Stimulated activated memory B cell treated with anti-CD40 and anti-IgM and Interleukin-4, amounts not matched to agents 10 μg/mL and 1 μg/mL and 100 μg/mL, for 72 hours (primary cell): ENCODE measurements at places on chromosomes 12 and 14.

DNA sequence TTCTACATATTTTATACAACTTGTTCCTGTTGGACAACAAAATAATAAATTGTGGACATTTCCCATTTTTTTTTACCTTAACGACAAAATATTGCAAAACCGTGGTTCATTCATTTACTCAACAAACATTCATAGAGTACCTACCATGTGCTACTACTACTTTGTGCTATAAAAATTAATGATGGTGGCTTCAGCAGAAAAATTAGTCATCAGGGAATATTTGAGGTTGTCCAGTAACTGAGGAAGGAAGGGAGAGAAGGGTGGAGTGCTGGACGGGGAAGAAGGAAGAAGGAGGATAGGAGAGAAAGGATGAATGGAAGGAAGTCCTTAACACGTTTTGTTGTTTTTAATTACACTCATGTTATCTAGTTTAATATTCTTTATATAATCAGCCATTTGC lies 53.7 kb downstream of the PPFIBP1 start:
- ATAC-seq = no peak

- no peak for ATAC-seq
Measured at GRCh38 chr12:1318327-1319031, 275.9 kb downstream of the FBXL14 start.

DNA sequence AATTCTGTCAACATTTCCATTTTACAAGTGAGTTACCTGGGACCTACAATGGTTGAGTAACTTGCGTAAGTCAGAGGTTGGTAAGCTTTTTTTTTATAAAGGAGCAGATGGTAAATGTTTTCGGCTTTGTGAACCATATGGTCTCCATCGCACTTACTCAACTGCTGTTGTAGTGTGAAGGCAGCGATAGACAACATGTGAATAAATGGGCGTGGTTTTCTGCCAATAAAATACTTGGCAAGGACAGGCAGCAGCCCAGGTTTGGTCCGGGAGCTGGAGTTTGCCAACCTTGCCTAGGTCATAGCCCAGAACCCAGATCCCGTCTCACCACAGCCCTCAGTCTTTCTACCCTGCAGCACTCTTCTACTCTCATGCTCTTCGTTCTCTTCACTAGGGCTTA lies 6.3 kb downstream of the DDX55 start:
- ATAC-seq = no peak

GRCh38 chr14:68166731-68167382 lies 347.3 kb downstream of the RAD51B start:
- no peak for ATAC-seq

DNA sequence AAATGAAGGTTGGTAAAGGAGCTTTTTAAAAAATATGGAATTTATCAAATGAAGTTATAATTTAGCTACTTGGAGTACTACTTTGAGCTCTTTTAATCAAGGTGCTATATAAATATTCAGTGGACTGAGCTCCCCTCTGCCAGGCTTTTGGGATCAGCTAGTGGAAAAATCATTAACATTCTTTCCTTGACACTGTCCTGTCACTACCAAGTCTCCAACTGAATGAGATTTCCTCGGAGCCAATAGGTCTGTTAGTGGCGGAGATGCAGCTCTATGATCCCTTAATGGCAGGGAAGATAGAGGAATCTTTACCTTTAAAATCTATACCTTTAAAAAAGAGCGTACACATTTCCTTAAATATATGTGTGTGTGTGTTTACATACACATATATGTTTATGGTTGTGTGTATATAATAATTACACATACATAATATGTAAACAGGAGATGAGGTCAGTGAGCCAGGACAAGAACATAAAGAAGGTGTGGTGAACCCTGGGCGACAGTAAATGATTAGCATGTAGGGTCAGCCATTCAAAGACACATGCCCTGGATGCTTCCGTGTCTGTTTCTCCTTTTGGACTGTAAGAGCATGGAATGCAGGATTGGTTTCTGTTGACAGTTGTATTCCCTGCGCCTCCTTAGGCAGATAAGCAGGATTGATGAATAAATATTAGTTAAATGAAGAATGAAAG lies 47.7 kb upstream of the ATP2A2 start:
- no peak for ATAC-seq

- no peak for ATAC-seq
Measured at GRCh38 chr14:100241279-100241678, 2.3 kb downstream of the YY1 start.

DNA sequence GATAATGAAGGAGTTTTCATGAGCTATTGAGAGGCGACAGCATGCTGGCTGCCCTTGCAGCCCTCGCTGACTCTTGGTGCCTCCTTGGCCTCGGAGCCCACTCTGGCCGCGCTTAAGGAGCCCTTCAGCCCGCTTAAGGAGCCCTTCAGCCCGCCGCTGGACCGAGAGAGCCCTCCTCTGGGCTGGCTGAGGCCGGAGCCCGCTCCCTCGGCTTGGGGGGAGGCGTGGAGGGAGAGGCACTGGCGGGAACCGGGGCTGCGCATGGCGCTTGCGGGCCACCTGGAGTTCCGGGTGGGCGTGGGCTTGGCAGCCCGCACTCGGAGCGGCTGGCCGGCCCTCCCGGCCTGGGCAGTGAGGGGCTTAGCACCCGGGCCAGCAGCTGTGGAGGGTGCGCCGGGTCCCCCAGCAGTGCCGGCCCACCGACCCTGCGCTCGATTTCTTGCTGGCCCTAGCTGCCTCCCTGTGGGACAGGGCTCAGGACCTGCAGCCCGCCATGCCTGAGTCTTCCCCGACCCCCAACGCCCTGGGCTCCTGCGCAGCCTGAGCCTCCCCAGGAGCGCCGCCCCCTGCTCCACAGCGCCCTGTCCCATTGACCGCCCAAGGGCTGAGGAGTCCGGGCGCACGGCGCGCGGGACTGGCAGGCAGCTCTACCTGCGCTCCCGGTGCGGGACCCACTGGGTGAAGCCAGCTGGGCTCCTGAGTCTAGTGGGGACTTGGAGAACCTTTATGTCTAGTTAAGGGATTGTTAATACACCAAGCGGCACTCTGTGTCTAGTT lies 20.1 kb upstream of the PAWR start:
- no peak for ATAC-seq

DNA sequence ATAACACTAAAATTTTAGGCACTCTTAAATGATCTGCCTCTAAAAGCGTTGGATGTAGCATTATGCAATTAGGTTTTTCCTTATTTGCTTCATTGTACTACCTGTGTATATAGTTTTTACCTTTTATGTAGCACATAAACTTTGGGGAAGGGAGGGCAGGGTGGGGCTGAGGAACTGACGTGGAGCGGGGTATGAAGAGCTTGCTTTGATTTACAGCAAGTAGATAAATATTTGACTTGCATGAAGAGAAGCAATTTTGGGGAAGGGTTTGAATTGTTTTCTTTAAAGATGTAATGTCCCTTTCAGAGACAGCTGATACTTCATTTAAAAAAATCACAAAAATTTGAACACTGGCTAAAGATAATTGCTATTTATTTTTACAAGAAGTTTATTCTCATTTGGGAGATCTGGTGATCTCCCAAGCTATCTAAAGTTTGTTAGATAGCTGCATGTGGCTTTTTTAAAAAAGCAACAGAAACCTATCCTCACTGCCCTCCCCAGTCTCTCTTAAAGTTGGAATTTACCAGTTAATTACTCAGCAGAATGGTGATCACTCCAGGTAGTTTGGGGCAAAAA lies 4.1 kb downstream of the CDKN1B start:
- ATAC-seq = no peak

GRCh38 chr12:54993181-54993835 lies 8.7 kb upstream of the TESPA1 start:
- peak; percentile 69 for ATAC-seq

DNA sequence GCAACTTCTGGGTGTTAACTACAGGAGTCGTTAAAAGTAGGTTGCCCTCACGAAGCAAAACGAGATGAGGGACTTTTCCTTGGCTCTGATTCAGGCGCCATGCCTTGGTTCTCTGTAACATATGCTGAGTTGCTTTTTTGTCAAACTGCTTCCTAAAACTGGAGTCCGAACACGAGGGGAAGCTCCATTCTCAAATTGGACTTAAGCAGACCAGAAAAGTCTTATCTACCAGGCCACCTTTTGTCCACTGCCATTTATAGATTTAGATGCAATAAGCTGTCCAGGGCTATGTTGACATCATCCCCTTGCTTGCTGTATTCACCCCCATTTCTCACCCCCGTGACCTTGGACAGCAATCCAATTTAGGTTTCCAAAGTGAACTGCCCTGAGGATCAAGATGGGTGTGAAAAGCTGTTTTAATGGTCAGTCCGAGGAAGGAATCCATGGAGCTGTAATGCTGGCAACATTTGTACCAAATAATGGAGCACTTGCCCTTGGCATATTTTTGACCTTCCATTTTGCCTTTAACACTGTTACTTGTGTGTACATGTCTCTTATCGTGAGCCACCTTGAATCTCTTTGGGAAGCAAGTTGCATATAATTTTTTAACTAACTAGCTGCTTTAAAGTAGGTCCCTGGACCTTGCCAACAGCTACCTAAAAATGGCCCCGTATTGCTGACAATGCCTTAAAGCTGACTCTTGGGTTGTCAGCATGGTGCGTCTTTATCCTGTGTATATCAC lies 298.1 kb downstream of the EGLN3 start:
- no peak for ATAC-seq

GRCh38 chr12:9698681-9699080 lies 29.2 kb downstream of the CLEC2D start:
- no peak for ATAC-seq

- no peak for ATAC-seq
Measured at GRCh38 chr14:36791402-36791801, 129.7 kb downstream of the PAX9 start.

GRCh38 chr12:28189784-28190320 lies 404 bp upstream of the CCDC91 start:
- no peak for ATAC-seq

DNA sequence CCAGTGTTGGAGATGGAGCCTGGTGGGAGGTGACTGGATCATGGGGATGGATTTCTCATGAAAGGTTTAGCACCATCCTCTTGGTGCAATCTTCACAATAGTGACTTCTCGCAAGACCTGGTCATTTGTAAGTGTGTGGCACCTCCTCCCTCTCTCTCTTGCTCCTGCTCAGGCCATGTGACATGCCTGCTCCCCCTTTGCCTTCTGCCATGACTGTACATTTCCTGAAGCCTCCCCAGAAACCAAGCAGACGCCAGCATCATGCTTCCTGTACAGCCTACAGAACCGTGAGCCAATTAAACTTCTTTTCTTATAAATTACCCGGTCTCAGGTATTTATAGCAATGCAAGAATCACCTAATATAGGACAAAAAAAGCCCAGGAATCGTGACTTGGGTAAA lies 171.0 kb upstream of the FOXN3 start:
- no peak for ATAC-seq

- ATAC-seq = no peak
Measured at GRCh38 chr14:24943024-24943423, 106.9 kb downstream of the STXBP6 start.

- no peak for ATAC-seq
Measured at GRCh38 chr14:87108726-87109125, 884.3 kb downstream of the GALC start.

GRCh38 chr12:51538149-51538548 lies 52.9 kb upstream of the SCN8A start:
- ATAC-seq = no peak

DNA sequence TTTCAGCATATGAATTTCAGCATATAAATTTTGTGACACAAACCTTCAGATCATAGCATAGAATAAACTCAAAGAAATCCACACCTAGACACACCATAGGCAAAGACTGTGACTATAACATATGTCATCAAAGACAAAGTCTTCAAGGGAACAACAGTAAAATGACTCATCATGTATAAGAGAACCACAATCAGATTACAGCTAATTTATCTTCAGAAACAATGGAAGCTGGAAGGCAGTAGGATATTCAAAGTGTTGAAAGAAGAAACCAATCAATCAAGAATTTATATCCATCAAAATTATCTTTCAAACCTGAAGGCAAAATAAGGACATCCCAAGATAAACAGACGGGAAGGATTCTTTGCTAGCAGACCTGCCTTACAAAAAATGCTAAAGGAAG lies 29.0 kb downstream of the DLK1 start:
- ATAC-seq = no peak

DNA sequence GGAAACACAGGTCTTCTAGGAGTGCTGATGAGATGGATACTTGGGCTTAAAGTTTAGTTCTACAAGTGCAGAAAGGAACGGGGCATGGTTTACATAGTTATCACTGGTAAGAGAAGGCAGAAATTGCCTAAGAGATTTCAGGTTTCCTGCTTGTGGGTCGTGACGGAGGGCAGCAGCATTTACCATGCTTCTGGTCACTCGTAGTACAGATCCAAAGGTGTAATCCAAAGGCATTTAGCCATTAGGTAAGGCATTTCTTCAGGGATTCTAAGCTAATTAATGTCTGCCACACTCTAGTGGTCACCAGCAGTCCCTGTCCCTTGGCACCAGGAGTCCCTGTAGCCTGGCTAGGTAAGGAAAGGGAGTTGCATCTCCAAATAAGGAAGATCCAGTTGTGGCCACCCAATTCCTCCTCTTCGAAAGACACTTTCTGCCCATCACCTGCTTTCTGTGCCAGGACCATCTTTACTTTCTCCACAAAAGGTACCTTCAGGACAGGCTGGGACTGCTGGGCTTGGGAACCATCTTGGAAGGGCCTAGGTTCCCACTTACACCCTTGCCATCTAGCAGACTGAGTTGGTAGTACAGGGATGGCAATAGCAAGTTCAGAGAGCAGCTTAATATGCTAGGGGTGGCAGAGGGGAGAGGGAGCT lies 1.5 kb downstream of the GSTZ1 start:
- no peak for ATAC-seq
